ENCODE measurements at places on chromosomes 12 and 14.

DNA sequence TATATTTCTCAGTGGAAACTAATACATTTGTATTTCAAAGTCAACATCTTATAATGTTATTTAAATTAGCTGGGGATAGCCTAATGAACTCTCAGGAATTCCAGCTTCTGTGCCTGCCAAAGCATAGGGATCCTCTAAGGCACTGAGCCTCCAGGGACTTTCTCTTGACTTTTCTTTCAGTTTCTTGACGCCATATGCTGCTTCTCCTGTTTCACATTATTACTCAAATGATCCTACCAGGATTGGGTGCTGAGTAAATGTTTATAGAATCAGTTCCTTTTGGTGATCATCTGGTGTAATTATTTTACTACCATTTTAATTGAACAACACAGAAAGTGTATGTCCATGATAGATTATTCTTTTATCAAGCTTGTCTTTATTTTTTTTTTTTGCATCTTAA lies 7.9 kb downstream of the METTL25 start:
- no peak for DNase-seq

- DNase-seq, result peak; percentile 81
Observed at GRCh38 chr12:27635349-27635972, 60.8 kb upstream of the REP15 start.

DNA sequence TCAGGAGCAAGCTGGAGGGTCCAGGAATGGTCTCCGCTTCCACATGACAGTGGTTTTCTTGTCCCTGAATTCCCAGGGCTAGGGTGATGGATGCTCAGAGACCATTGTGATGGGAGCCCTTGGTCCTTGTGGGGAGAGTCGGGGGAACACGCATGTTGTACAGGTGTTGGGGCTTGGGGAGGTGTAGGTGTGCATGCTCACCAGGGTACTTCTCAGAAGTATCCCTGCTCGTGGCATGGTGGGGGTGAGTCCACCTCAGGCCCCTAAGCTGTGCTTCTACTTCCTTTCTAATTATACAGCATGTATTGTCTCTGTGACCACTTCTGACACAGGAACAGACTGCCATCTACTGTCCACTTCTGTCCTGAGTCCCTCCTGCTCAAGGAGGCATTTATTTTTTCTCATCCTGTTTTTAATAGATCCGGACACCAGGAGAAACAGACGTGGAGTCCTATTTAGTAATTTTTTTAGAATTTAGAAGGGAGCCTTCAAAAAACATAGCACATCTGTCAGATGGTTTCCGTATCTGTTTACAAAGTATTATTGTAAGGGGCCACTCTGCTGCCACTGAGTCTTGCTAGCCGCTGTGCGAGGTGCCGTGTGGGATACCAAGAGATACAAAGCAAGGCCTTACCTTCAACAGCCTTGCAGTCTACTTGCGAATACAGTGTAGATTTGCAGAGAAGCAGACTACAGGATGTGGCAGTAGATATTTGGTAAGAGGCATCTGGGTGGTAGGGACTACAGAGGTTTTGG lies 10.5 kb downstream of the NTF3 start:
- no peak for DNase-seq

DNA sequence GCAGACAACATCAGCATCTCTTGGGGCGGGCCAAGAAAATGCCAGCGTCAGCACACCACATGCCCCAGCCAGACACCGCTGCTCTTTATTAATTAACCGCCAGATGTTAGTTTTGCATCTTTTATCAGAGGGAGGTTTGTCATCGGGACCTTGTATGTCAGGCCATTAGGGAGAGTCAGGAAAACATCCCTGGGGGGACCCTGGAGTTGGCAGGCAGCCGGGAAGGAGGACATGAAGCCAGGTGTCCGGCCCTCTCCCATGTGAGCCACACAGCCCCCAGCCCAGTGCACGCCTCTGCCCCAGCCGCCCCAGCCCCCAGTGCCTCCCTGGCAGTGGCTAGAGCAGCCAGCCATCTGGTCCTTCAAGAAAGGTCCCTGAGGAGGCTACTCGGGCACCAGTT lies 56.9 kb upstream of the FAM222A start:
- DNase-seq, result no peak

- DNase-seq, result no peak
Observed at GRCh38 chr14:35991356-35991755, 165.2 kb downstream of the BRMS1L start.

GRCh38 chr12:94795520-94795919 lies 145.2 kb upstream of the TMCC3 start:
- no peak for DNase-seq

- DNase-seq, result no peak
Observed at GRCh38 chr12:58883576-58884334, 36.5 kb downstream of the LRIG3 start.

- DNase-seq, result peak; percentile 5
Observed at GRCh38 chr12:23895792-23896218, 53.7 kb downstream of the SOX5 start.

All from hippocampal formation (tissue), 2 donors.